ENCODE measurements at places on chromosomes 4 and X.

- no peak for DNase-seq
Measured at GRCh38 chr4:128904821-128905220, 95.3 kb downstream of the JADE1 start.

DNA sequence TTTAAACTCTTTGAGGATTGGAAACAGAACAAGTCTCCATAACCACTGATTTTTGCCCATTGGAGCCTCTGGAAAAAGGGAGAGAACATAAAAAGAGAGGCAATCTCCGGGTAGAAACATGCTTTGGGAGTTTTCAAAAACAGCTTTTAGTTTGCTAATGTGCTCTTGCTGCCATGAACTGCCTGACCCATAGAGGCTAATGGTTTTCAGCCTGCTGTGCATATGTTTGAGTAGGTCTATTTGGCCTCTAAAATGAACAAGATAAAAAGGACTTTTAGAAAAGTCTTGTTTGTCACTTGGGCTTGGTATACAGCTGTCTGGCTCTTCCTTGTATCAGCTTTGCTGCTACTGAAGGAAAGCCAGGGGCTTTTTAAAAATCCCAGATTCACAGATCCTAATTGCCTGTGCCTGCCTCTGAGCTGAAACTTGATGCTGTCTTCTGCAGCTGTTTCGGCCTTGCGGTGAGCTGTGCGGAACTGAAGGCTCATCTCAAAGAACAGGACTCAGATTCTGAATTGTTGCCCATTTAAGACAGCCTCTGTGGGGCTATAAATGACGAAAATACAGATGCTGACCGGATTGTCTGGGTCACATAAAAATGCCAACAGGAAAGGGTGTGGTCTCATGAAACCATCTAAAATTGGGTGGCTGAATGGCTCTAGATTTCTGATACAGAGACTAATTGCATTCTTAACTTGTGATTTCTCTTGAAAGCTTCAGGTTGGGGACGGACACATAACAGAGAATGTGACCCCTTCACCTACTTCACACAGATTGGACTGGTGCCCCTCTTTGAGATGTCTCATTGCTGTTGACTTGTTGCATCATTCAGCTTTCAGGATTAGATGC, 18.4 kb upstream of the ZNF41 start:
- no peak for DNase-seq

DNA sequence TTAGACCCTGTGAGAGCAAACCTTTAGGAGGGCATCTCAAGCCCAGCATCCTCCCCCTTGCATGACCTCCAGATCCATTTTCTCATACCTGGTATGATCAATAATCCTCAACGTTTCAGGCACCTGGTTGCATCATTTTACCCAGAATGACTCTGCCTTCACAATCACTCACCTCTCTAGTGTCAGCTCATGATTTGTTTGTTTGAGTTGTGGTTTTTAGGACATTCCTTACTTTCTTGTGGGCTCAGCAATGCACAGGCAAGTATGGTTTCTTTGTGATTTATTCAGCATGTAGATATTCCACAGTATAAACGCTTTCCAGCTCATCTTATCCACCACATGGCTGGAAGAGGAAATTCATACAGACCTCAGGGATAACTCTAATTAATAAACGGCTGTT, 93.6 kb upstream of the CPEB2 start:
- no peak for DNase-seq

DNA sequence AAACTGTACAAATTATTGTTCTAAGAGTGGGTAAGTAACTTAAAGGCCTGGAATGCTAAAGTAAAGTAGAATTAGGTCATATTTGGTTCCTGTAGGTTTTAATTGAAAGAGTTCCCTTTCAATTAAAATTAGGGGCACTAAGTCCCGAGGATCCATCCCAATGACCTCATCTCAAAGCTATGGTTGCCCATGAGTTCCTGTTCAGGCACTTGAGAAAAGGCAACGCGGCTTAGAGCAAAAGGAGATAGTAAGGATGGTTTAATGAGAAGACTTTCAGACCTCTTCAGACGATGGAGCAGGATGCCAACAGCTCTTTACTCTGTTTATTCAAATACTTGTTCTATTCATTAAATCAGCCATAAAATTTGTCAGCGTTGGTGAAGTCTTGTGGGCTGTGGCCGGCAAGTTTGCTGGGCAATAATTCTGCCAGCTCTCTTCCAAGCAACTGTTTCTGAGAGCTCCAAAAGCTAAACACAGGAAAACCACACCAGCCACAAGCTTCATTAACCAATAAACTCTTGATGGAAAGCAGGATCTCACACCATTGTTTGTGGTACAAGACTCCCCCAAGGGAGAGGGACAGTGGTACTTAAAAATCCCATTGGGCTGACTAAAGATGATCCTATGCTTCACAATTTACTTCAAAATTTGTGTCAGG, 167.4 kb downstream of the COL4A6 start:
- DNase-seq: no peak

- no peak for DNase-seq
Measured at GRCh38 chr4:136414981-136415380, 1117.3 kb downstream of the PCDH18 start.

- DNase-seq: no peak
Measured at GRCh38 chrX:619451-619811, 11.2 kb upstream of the SHOX start.

DNA sequence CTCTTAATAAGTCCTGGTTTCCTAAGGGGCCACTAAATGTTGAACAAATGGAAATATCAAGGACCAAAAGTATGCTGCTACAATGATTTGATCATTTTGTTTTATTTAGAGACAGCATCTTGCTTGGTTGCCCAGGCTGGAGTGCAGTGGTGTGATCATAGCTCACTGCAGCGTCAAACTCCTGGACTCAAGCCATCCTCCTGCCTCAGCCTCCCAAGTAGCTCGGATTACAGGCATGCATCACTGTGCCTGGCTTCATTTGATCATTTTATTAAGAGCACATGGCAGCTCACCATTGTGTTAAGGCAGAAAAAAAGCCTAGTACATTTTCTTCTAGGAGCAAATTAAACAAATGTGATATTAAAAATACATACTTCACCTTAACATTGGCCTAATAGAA, 52.7 kb downstream of the DCLK2 start:
- DNase-seq: no peak

Data from stimulated activated CD4-positive, alpha-beta T cell treated with anti-CD3 and anti-CD28 coated beads, Interleukin-15, amount 100 ng/mL, for 48 hours (primary cell).